ENCODE measurements at places on chromosomes 3 and 15.

GRCh38 chr15:82570721-82571508 lies 30.7 kb upstream of the RPS17 start:
- DNase-seq, result no peak

- no peak for DNase-seq
Observed at GRCh38 chr3:78738833-78739232, 1029.0 kb downstream of the ROBO1 start.

DNA sequence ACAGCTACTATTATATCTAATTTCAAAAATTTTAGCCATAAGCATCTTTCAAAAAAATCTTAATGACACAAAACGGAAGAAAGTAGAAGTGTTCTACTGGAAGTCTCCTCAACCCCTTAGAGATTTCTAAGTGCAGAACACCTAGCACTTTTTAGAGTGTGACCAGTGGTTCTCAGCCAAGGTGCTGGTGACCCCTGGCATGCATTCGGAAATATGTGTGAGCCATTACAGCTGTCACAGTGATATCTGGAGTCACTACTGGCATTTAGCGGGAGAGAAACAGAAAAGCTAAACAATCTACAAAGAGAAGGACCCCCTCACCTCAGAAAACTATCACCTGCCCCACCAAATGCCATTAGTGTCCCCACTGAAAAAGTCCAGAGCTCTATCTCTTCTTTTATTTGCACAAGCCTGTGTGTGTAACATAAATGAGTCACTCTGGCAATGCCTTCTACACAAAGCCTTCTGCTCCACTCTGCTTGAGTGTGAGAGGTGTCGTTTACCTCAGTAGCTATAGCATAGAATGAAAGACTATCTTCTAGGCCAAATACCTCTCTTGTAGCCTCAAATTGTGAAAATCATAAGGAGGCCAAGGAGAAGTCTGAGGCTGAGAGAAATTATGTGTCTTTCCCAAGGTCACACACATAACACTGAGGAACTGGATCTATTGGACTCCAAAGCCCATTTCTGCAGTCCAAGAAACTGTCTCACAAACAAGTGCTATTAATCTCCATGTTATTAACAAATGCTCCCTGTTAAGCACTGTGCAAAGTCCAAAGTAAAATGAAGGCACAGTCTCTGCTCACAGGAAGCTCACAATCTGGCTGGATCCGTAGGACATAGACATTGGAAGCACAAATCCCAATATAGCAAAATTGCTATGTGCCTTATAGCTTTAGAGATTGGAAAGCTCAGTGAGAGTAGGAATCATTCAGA lies 28.5 kb upstream of the KCNMB2 start:
- no peak for DNase-seq

DNA sequence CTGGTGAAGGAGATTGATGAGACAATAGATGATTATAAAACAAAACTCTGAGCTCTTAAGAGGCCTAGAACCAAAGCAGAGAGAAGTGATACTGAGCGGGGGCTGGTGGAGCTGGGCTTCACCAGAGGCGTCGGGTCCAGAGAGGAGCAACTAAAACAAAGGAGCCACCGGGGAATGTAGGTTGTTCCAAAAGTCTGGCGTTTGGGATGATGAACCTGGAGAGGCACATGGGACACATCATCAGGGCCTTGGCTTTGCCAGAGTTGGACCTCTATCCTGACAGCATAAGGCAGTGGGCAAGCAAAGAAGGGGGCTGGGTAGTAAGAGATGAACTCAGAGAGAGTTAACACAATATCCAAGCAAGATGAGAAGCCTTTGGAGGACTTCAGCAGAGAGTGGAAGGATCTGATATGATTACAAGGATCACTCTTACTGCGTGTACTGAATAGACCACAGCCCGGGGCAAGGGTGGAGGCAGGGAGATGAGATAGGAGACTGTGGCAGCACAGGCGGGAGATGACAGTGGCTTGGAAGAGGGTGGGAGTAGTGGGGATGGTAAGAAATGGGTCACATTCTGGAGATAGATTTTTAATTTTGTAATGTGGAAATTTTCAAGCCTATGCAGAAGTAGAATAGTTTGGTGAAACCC lies 36.0 kb upstream of the RASA2 start:
- no peak for DNase-seq

- no peak for DNase-seq
Observed at GRCh38 chr15:60918234-60918959, 310.7 kb downstream of the RORA start.

GRCh38 chr3:9214599-9214998 lies 34.8 kb downstream of the SRGAP3 start:
- no peak for DNase-seq

- no peak for DNase-seq
Observed at GRCh38 chr3:30206051-30206450, 400.4 kb upstream of the TGFBR2 start.

DNA sequence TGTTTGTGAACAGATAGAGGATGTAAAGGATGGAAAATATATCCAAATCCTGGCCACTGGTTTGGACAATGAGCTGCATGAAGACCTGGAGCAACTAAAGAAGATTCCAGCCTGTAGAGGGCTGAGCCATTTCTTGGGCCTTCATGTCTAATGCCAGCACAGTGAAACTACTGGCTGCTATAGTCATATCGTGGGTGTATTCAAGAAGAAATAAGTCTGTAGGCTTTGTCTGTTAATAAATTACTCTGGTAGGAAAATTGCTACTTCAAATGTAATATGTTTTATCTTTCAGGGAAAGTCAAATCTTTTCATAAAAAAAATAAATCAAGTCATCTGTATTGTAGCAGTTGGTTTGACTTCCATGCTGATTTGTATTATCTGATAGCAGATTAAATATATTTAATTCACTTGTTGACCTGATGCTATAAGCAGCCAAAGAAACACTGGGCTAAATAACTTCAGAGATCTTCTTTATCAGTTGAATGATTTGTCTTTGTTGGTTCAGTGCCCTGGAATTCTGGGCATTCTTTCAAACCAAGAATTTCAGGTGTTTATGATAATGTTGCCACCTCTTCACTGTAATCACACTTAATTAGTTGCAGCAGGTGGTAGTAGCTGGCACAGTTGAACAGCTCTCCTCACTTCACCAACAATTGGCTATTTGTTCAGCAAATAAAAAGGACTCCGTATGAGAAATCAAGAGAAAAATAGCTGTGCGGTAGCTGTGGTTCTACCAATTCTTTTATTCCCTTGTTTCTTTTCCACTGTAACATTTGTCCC lies 1109.5 kb downstream of the NSUN3 start:
- DNase-seq, result no peak

DNA sequence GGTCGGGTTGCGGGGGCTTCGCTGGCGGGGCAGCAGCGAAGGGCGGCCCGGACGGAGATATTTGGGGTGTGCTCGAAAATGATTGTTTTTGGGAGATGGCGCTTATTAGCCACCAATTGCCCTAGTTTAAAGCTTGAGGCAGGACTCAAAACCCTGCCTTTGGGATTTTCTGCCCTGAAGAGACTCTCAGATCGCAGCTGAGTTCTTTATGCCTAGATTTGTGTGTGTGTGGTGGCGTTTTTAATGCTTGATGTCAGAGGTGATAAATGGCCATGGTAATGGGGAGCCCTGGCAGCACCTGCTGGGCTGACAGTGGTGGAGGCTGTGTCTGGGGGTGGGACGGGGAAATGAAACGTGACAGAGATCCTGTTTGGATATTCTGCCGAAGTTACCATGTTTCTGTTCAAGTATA lies 604 bp downstream of the KCTD6 start:
- DNase-seq, result no peak

DNA sequence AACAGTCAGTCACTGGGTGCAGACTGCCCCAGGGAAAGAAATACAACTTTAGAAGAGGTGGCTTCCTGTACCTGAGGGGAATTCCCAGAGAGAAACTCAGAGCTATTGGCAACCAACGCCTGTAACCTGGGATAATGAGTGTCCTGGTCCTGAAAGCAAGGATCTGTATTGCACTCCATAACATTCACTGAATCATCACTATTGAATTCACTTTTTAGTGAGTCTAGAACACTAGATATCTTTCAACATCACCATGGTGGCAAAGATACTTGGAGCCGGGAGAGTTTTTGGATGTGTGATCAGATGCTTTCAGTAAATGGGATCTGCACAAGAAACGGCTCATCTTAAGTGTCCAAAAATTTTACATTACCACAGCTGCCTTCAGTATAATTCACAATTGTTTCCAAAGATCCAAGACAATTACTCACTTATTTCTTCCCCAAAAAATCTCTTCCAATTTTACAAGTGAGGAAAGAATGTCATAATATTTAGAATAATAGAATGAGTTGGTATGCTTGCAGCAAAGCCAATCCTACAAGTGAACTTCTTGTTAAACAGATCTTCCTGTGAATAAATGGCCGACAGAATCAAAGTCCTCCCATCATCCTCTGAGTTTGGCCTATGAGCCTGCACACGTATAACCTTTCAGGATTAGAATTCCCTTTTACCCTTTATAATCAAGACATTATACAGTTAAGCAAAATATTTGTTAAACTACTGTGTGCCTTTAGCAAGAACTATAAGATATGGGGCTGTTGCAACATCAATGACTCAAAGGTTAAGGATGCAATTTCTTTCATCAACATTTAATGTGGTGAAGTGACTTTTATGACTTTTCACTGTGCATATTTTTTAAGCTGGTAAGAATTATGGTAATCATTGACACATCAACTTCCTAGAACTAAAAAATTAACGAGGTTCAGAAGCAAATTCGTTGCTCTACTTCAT lies 243.3 kb upstream of the COL8A1 start:
- peak; percentile 13 for DNase-seq

GRCh38 chr3:129937717-129938116 lies 36.8 kb upstream of the TRH start:
- DNase-seq, result no peak

DNA sequence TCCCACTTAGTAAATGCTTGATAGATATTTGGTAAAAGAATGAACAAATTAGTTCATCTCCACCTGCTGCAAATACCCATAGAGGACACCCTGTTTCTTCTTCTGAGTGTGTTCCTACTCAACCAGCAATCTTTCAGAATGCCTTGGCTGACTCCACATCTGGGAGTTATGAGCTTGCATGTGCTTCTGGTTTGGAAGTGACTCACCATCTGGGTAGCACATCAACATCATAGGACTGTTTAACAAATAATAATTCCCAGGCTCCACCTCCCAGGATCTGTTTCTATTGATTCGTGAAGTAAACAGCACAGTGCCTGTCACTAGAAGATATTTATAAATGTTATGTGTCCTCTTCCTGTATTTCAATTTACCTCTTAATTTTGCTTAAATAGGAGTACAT lies 580.1 kb downstream of the ROBO2 start:
- no peak for DNase-seq

GRCh38 chr3:141933421-141934300 lies 57.2 kb downstream of the ATP1B3 start:
- no peak for DNase-seq

GRCh38 chr3:138381950-138382715 lies 33.8 kb downstream of the MRAS start:
- DNase-seq, result no peak
